Subcutaneous adipose tissue (tissue), 4 donors: ENCODE measurements at places on chromosomes 4 and X. TPM values are rescaled to one million over a fixed set of nuclear protein-coding genes. Genes with fewer than 3 reads are reported as not detected.

Gene SERTM2
- total RNA-seq, result not detected

Gene IL13RA1
- 89.8 TPM for total RNA-seq

Gene UGT2B15
- total RNA-seq, result not detected

Gene PLS3
- 105 TPM for total RNA-seq

Gene EFHC2
- not detected for total RNA-seq

Gene PABPC1L2A
- total RNA-seq, result not detected

Gene PAPSS1
- total RNA-seq, result 37.0 TPM

Gene TCEAL2
- not detected for total RNA-seq

Gene MND1
- total RNA-seq, result 2.1 TPM

Gene GPR50
- total RNA-seq, result not detected

Gene XAGE2
- not detected for total RNA-seq

Gene PRR32
- total RNA-seq, result not detected

Gene MAGEA2B
- total RNA-seq, result not detected

Gene SYTL4
- total RNA-seq, result 9.5 TPM

Gene MAGEA12
- not detected for total RNA-seq

Gene TMEM156
- total RNA-seq, result 0.49 TPM

Gene PDE5A
- total RNA-seq, result 13.7 TPM

Gene VBP1
- total RNA-seq, result 44.3 TPM

Gene RIPPLY1
- not detected for total RNA-seq

Gene BMPR1B
- 0.88 TPM for total RNA-seq

Gene CNKSR2
- 8.9 TPM for total RNA-seq

Gene CAPN6
- total RNA-seq, result 0.57 TPM

Gene ADAMTS3
- 1.3 TPM for total RNA-seq

Gene SOX3
- not detected for total RNA-seq

Gene BEX2
- not detected for total RNA-seq

Gene SSX3
- total RNA-seq, result not detected

Gene PLXNB3
- 28.2 TPM for total RNA-seq

Gene GJB1
- total RNA-seq, result not detected

Gene GAGE12F
- not detected for total RNA-seq

Gene ARMCX6
- total RNA-seq, result 16.3 TPM

Gene SPACA5
- not detected for total RNA-seq

Gene UGT2A1
- total RNA-seq, result not detected

Gene NCAPG
- total RNA-seq, result 1.3 TPM

Gene TEX13C
- not detected for total RNA-seq

Gene WWC2
- 46.2 TPM for total RNA-seq

Gene PDZD4
- total RNA-seq, result 0.75 TPM

Gene GRIA2
- total RNA-seq, result not detected

Gene NLGN4X
- total RNA-seq, result 0.22 TPM

Gene RHOH
- total RNA-seq, result 3.3 TPM

Gene TSPAN6
- total RNA-seq, result 29.1 TPM

Gene BST1
- total RNA-seq, result 34.0 TPM

Gene MAGEB1
- total RNA-seq, result not detected

Gene GNRHR
- not detected for total RNA-seq

Gene RS1
- not detected for total RNA-seq

Gene NDNF
- 4.3 TPM for total RNA-seq

Gene MAOA
- total RNA-seq, result 311 TPM

Gene TBC1D8B
- total RNA-seq, result 4.4 TPM

Gene BTK
- total RNA-seq, result 45.7 TPM

Gene CCNG2
- total RNA-seq, result 60.3 TPM

Gene BBS12
- 1.5 TPM for total RNA-seq
